ENCODE measurements at places on chromosomes 5 and 9. TPM values are rescaled to one million over a fixed set of nuclear protein-coding genes. Genes with fewer than 3 reads are reported as not detected.

The ADAMTS19 gene
- 0.34 TPM for total RNA-seq

The RMI1 gene
- total RNA-seq = 14.4 TPM

The ANKRD18A gene
- total RNA-seq = 6.4 TPM

The SLC36A3 gene
- not detected for total RNA-seq

The ACER2 gene
- total RNA-seq = 4.0 TPM

The AHRR gene
- 0.18 TPM for total RNA-seq

The SLC46A2 gene
- not detected for total RNA-seq

The INSYN2B gene
- total RNA-seq = 6.7 TPM

The FOXD4 gene
- 0.10 TPM for total RNA-seq

The ANKRD31 gene
- total RNA-seq = 0.10 TPM

The DIPK1B gene
- total RNA-seq = 0.21 TPM

The FBP2 gene
- total RNA-seq = not detected

The SLC22A4 gene
- 1.7 TPM for total RNA-seq

The NFIB gene
- total RNA-seq = 26.5 TPM

The INSL6 gene
- not detected for total RNA-seq

The MEIKIN gene
- total RNA-seq = not detected

The ADAM19 gene
- total RNA-seq = 9.1 TPM

The WWC1 gene
- total RNA-seq = 37.9 TPM

The FGF1 gene
- total RNA-seq = 1.0 TPM

The ICE1 gene
- total RNA-seq = 26.7 TPM

The PPP1R26 gene
- total RNA-seq = 15.1 TPM

The LCN1 gene
- not detected for total RNA-seq

The ADAMTS13 gene
- 0.65 TPM for total RNA-seq

The HK3 gene
- not detected for total RNA-seq

The PDLIM4 gene
- 115 TPM for total RNA-seq

The SH2D3C gene
- 0.17 TPM for total RNA-seq

The ROR2 gene
- total RNA-seq = 2.0 TPM

The PCDHGC3 gene
- 36.1 TPM for total RNA-seq

The PCDHB13 gene
- total RNA-seq = 0.07 TPM

The CCL27 gene
- 0.95 TPM for total RNA-seq

The ANKRD33B gene
- total RNA-seq = 4.3 TPM

The CCDC183 gene
- total RNA-seq = not detected

The STK32A gene
- not detected for total RNA-seq

The PCDHB2 gene
- total RNA-seq = 0.10 TPM

The PGM5 gene
- not detected for total RNA-seq

The BTNL3 gene
- not detected for total RNA-seq

The CAMK4 gene
- 3.8 TPM for total RNA-seq

The CSNK1G3 gene
- 38.5 TPM for total RNA-seq

The CDH18 gene
- 0.10 TPM for total RNA-seq

The TNFSF8 gene
- total RNA-seq = not detected

The ADGRD2 gene
- 0.07 TPM for total RNA-seq

The KIF4B gene
- total RNA-seq = 0.03 TPM

The FBN2 gene
- total RNA-seq = 81.6 TPM

The ABLIM3 gene
- 4.7 TPM for total RNA-seq

The MEGF10 gene
- total RNA-seq = not detected

The GLRA1 gene
- total RNA-seq = not detected

The SPINK1 gene
- not detected for total RNA-seq

The TMEM245 gene
- total RNA-seq = 36.8 TPM

The MTX3 gene
- 16.2 TPM for total RNA-seq

The TMEM215 gene
- total RNA-seq = not detected

The TEX48 gene
- not detected for total RNA-seq

The ANKRD18B gene
- total RNA-seq = 10.9 TPM

The SYK gene
- 6.1 TPM for total RNA-seq

The PDGFRB gene
- total RNA-seq = not detected

The HRCT1 gene
- total RNA-seq = 0.34 TPM

The NR3C1 gene
- 44.7 TPM for total RNA-seq

The IZUMO3 gene
- total RNA-seq = not detected

The FLT4 gene
- total RNA-seq = 0.17 TPM

All from foreskin keratinocyte (primary cell).